ENCODE measurements at places on chromosomes 5 and 9. TPM values are rescaled to one million over a fixed set of nuclear protein-coding genes. Genes with fewer than 3 reads are reported as not detected.

DNA sequence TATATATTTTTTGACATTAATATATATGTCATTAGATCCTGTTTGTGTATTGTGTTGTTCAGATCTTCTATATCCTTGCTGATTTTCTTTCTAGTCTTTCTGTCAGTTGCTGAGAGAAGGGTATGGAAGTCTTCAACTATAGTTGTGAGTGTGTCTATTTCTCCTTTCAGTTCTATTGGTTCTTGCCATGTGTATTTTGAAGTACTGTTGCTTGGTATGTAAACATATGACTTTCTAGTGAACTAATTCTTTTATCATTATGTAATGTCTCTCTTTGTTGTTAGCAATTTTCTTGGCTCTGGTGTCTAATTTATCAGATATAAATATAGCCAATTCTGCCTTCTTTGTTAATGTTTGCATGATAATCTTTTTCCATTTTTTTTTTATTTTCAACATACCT lies 84.3 kb upstream of the CAST start:
- no peak for DNase-seq
- H3K36me3 ChIP-seq, result no peaks in the 10 kb centered on the region
- H3K27me3 ChIP-seq, result no peaks in the 10 kb centered on the region
- H3K4me1 ChIP-seq, result no peaks in the 10 kb centered on the region
- no peak overlapping the region for H3K27ac ChIP-seq
- no peak overlapping the region for H3K4me3 ChIP-seq

GRCh38 chr5:139103762-139104161 lies 94.4 kb downstream of the SIL1 start:
- no peaks in the 10 kb centered on the region for H3K36me3 ChIP-seq
- no peak overlapping the region for H3K27ac ChIP-seq
- H3K4me3 ChIP-seq, result no peak overlapping the region
- H3K27me3 ChIP-seq, result no peaks in the 10 kb centered on the region
- peaks cover 4% of the 10 kb centered on the region for H3K4me1 ChIP-seq

- peaks cover 52% of the 10 kb centered on the region for H3K36me3 ChIP-seq
- no peak overlapping the region for H3K27ac ChIP-seq
- no peak for DNase-seq
Observed at GRCh38 chr5:179613460-179614071, 9.9 kb downstream of the HNRNPH1 start.

- no peak for DNase-seq
- no peaks in the 10 kb centered on the region for H3K36me3 ChIP-seq
- H3K4me3 ChIP-seq, result no peak overlapping the region
- H3K27me3 ChIP-seq, result no peaks in the 10 kb centered on the region
Observed at GRCh38 chr5:83972236-83972635, 251.6 kb upstream of the HAPLN1 start.

GRCh38 chr9:136640171-136641111 lies 22.3 kb upstream of the EGFL7 start:
- no peak for DNase-seq
- H3K27ac ChIP-seq, result no peak overlapping the region
- no peaks in the 10 kb centered on the region for H3K27me3 ChIP-seq
- H3K36me3 ChIP-seq, result no peaks in the 10 kb centered on the region
- H3K4me1 ChIP-seq, result peaks cover 6% of the 10 kb centered on the region

Gene SLC34A3
- not detected for total RNA-seq

Data from H1 (cell line).